ENCODE measurements at places on chromosomes 7 and 10.
A peak's percentile ranks its signal among the peaks of the same experiment; 100 is the strongest.

- DNase-seq: peak; percentile 9
Observed at GRCh38 chr10:58335306-58336005, 650 bp downstream of the UBE2D1 start.

GRCh38 chr10:77077316-77077945 is 560.2 kb downstream of the KCNMA1 start:
- DNase-seq: no peak

- DNase-seq: no peak
Observed at GRCh38 chr10:44854693-44855350, 56.3 kb upstream of the TMEM72 start.

GRCh38 chr7:77265666-77266065 is 66.0 kb upstream of the FGL2 start:
- DNase-seq: no peak

GRCh38 chr7:18494821-18495408 is 634 bp upstream of the HDAC9 start:
- DNase-seq: no peak

DNA sequence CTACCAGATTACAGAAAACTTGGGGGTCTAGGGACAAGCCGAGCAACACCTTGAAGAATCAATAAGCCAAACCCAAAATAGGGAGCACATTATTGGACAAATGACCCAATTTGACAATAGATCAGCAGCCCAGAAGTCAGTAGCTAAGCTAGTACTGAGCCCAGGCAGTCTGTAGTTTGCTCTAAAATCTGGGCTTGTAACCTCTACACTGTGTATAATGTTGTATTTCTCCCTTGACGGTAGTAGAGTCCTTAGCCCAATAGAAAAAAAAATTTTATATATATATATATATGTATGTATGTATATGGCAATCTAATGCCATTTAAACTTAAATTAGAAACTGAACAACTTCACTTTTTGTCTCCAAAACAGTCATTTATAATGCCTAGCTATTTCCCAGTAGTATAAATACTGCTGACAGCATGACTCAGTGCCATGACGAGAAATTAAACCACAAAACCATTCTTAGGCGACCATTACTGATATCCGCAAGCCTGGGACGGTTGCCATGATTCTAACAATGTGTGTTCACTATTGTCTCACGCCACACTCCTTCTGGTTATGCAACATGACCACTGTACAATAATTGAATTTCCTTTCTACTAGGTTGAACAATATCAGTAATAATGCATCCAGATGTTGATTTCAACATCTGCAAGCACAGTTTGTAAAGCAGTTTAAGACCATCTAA is 110.5 kb downstream of the IPMK start:
- no peak for DNase-seq

- DNase-seq: no peak
Observed at GRCh38 chr7:149867762-149868622, 5.8 kb upstream of the ATP6V0E2 start.

DNA sequence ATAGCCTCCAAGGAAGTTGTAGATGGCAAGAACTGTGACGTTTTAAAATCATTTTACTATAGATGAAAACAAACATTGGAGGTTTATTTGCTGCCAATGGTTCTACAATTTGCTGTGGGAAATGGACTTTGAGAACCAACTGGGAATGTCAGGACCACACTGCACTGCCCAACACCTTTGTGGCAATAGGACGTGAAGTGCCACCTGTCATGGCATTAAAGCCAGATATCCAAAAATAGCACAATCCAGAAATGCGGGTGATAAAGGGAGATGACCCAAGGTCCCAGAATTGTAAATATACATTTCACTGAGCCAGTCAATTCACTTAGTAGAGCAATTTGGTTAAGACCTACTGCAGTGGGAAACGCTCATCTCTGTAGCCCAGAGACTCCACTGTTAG is 116.4 kb downstream of the MPP7 start:
- no peak for DNase-seq

DNA sequence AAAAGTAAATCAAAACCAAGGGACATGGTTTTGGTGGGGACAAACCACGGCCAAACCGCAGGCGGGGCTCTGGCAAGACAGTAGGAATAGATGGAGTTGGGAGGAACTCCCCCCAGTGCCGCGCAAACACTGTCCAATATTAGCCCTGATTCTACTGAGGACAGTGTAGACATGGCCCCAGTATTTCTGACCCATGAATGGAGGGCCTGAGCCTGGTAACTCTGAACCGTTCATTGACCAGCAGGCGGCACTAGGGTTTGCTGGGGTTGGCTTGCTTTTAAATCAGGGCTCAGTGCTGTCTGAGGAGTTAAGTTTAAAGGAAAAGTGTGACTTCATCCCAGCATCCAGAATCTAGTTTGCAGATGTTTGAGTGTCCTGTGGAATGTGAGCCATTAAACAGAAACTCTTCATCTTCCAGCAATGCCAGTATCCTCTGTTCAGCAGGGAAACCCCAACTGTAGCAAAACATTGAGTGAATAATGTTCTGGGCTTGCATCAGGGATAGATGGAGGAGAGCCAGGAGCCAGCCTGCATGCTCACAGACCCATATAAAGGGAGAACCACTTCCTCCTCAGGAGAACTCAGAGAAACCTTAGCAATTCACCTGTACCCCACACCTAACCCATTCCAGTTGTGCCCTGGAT is 147.4 kb upstream of the PRSS58 start:
- DNase-seq: no peak

All from keratinocyte (primary cell).